ENCODE measurements at places on chromosomes 11 and 22.

GRCh38 chr11:107804971-107805370, 53.6 kb downstream of the SLC35F2 start:
- DNase-seq = no peak

DNA sequence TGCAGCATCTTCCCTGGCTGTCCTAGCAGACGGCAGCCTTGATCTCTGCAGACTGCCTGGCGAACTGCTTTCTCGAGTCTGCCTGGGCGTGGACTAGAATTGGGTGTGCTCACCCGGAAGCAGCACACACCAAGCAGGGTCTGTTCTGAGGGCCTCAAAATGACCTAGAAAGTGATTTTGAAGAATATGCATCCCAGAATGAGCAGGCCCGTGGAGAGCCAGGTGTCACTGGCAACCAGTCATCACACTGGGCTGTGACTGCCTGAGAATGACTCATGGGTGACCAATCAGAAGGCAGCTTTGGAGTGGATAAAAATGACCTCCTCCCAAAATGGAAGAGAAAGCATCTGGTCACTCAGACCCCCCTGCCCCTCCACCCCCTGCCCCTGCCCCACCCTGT, 114.9 kb upstream of the NECTIN1 start:
- DNase-seq = no peak

DNA sequence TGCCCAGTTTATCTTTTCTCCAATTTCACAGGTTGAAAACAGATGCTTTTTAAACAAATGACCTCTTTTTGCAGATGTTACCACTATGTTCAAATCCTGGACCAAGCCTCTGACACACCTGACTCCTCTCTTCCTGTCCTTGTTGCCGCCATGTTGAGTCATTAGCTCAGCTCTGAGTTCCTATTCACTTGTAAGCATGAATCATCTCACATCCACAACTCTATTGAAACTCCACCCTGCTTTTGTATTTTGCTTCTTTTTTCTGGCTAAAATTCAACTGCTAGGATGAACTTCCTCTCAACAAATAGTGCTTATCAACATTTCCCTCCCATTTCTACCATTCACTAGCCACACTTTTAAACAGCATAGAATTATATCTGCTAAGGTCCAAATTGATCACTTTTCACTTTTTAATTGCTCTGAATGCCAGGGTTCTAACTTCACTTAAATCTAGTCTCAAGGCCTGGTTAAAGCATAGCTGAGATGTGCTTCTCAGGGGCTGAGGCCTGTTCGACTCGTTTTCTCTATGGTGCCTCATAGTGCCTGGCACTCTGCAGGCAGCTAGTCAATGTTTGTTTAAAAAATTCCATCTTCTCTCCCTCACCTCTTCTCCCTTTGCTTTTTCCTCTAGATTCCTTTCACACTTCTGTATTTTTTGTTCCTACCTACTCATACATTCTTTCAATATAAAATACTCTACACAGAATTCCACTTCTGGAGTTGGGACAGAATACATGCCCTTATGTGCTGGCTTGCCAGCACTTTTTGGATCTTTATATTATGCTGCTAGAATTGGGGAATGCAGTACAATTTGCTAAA, 3.9 kb downstream of the JOSD1 start:
- peak; percentile 50 for DNase-seq

GRCh38 chr11:35802672-35803071, 140.1 kb downstream of the TRIM44 start:
- DNase-seq = no peak

GRCh38 chr11:58741127-58741526, 9.4 kb upstream of the GLYAT start:
- DNase-seq = no peak

GRCh38 chr11:2780850-2781407, 81.1 kb upstream of the KCNQ1OT1 start:
- DNase-seq = no peak

DNA sequence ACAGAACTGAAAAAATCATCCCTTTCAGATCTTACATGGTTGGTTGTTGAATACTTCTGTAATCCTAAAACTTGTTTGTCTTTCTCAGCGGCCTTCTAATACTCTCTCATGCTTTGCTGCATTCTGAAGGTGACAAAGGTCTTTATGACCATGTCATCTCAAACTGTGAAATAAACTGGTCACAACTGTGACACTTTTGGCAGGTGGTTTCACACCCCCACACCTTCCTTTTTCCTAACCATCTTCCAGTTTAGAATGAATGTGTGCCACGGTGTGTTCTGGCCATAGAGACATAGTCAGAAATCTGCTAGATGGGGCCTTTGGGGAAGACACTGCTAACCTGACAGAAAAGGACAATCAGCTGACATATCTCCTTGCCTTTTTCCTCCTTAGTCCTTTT, 14.7 kb upstream of the RFPL3 start:
- no peak for DNase-seq

All from hematopoietic multipotent progenitor cell treated with erythropoietin and hydrocortisone succinate and interleukin-3 and kit ligand, for 17 days (in vitro differentiated cells).